ENCODE measurements at places on chromosomes 1 and 21.

DNA sequence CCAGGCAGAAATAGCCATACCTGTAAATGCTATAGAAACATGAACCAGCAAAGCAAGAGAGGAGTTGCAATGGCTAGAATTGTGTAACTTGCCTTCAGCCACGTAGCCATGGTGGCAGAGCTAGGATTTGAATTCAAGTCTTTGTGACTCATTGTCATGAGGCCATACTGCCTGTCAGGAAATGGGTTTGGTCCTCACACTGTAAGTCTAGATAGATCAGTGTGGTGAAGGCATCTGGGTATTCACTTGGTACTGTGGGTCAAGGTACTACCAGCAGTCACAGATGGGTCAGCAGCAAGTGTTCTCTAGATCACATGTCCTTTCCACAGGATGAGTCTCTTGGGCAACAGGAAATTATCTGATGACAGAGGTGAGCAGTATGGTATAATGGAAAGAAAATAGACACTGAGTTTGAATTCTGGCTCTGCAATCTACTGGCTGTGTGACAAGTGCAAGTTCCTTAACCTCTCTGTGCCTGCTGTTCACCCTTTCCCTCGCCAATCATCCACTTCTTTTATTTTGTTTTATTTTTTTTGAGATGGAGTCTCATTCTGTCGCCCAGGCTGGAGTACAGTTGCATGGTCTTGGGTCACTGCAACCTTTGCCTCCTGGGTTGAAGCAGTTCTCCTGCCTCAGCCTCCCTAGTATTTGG, 36.9 kb downstream of the FGGY start:
- no peak for DNase-seq

DNA sequence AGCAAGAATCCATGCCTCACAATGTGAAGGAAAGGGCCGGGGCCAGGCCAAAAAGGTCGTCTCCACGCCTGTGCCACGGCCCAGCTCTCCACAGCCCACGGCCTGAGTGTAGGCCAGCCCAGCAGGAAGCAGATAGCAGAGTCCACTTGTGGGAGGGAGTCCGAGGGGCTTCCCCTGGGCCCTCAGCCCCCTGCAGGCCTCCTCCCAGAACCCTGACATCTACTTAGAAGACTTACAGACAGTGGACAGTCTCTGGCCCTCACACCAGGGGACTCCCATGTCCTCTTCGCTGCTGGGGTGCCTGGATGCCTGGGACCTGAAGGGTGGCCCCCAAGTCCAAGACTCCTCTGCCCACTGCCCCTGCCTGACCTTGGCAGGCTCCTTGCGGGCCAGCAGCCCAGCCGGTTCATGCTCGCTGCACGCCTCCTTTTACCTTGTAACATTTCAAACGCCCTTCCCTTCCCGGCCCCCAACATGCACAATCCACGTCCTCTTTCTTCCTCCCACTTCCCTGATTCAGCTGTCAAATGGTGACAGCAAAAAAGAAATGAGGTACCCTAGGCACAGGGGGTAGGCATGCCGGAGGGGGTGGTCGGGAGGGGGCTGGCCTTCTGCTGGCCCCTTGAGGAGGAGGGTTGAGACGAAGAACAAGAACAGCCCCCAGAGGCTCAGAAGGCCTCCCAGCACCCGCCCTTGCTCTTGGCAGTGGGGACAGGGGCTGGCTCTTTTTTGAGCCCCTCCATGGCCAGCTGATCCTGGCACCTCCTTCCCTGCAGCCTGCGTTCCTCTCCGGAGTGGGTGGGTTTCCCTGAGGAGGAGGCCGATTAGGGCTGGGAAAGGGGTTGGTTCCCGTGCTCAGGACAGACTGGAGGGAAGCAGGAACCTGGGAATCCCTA, 997 bp upstream of the PTPN7 start:
- DNase-seq, result no peak

- DNase-seq, result no peak
Observed at GRCh38 chr21:36510911-36511310, 31.0 kb upstream of the CLDN14 start.

GRCh38 chr1:27960762-27961645, 1.2 kb downstream of the XKR8 start:
- no peak for DNase-seq

DNA sequence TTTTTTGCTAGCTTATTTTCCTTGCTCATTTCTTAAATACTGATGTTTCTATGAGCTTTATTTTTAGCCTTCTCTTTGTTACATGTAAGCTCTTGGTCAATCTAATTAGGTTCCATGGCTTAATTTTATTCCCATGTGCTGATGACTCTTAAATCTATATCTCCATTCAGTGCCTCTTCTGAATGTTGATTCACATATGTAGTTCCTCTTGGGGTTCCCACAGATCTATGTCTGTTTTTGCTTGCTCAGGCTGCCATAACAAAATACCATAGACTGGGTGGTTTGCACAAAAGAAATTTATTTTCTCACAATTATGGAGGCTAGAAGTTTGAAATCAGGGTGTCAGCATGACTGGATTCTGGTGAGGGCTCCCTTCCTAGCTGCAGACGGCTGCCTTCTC, 58.3 kb upstream of the PLA2G4A start:
- no peak for DNase-seq
